ENCODE measurements at places on chromosomes 11 and 22.

DNA sequence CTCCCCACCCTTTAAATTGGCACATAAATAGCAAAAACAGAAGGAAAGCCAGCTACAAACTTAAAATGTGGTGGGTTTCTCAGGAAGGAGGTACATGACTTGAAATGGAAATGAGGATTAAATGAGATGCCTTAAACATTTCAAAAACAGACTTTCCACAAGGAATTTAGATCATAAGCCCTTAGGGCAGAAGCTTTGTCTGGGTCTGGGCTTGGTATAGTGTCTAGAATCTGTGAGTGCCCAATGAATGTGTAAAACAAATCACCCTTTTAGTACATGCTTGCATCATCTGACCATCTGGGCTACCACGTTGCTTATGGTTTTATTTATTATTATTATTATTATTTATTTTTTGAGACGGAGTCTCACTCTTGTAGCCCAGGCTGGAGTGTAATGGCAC lies 37.1 kb upstream of the CREB3L1 start:
- no peak for DNase-seq

DNA sequence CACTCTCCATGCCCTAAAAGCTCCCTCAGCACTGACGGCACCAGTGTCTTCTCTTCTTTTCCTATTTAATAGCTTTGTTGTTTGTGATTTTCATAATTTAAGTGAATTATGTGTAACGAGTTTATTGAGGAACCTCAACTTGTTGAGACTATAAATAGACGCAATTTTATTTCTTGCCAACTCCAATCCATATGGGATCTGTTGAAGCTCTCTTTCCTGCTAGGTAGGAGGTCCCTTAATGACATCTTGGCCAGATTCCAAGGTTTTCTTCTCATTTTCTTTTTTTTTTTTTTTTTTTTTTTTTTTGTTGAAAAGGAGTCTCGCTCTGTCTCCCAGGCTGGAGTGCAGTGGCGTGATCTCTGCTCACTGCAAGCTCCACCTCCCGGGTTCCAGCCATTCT lies 14.2 kb downstream of the RTL6 start:
- DNase-seq, result no peak

DNA sequence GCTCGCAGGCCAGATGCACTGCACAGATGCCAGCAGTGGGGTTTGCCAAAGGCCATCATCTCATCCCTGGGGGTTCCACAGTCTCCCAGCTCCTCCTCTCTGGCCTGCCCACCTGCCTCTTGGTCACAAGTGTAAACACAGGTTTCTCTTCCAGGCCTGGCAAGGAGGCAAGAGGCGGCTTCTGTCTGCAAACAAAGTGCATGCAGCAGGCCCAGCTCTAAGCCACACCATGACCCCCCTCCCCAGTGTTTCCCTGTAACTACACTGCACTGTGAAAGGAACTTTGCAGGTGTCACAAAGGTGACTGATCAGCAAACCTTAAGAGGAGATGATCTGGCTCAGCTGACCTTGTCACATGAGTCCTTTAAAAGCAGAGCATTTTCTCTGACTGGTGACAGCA lies 26.2 kb upstream of the SHISAL1 start:
- DNase-seq, result no peak

DNA sequence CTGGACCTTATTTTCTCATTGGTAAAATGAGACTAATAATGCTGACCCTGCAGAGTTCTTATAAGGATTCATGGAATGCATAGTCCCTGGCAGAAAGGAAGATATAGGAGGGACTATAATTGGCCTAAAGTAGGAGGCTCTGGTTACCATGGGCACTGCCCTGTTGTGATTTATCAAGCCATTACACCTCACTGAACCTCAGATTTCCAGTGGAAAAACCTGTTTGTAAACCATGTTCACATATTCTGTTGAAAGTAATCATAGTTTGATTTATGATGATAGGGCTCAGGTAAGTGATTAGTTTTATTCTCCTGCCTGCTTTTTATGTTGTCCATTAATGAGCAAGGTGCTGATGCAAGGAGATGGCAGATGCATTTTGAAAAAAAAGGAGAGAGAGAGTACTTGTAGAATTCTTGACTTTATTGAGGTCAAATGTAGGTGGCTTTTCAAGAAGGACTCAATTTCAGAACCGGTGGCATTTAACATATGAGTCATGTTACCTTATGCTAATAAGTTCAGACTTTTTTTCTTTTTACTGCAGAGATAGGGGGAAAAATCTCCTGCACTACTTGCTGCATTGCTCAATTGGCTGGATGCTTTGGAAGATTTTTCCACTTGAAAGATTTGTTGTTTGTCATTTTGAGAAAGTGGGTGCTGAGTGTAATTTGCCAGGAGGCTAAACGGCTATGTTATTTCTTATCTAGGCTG lies 14.6 kb downstream of the NF2 start:
- no peak for DNase-seq

GRCh38 chr11:22454461-22455090 lies 116.4 kb downstream of the SLC17A6 start:
- no peak for DNase-seq

DNA sequence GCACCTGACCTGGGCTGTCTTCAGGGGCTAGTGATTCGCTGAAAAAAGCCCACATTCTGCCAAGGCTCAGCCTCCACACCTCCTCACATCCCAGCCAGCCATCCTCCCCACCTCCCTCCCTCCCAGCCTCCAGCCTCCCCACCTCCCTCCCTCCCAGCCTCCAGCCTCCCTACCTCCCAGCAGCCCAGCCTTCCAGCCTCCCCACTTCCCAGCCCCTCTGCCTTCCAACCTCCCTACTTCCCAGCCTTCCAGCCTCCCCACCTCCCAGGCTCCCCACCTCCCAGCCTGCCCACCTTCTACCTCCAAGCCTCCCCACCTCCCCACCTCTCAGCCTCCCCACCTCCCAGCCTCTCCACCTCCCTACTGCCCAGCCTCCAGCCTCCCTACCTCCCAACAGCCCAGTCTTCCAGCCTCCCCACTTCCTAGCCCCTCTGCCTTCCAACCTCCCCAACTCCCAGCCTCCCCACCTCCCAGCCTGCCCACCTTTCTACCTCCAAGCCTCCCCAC lies 33.7 kb upstream of the TH start:
- DNase-seq, result no peak

DNA sequence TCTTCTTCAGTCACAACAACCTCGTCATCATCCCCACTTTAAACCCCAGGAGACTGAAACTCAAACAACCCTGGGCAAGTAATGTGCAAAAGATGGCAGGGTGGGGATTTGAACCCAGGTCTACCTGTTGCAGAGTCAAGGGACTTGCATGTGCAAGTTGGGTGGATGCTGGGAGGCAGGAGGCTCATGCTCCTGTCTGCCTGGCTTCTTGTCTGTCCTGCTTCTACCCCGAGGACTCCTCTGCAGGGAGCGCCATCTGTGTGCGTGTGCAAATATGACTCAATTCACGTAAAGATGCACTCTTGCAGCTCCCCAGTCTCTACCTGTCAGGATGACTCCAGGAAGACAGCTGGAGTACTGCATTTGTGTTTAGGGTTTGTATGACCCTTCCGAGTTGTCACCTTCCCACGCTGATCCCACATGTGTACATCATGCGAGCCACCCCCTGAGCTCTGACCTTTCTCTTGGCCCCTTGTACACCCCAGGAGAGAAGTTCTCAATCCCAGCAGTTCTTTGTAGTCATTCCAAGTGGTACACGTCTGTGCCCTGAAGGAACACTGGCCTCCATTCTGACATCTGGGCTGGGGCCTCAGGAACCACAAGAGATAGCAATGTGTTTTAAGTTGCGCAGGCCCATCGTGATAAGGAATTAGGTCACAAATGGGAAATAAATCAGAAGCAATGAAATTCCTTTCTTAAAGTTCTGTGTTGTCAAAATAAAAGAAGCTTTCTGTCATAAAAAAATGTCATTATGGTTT lies 95.7 kb downstream of the CWC15 start:
- no peak for DNase-seq

- no peak for DNase-seq
Measured at GRCh38 chr22:28802595-28803123, 2.3 kb upstream of the XBP1 start.

- no peak for DNase-seq
Measured at GRCh38 chr22:31447337-31447736, 42.3 kb downstream of the EIF4ENIF1 start.

Data from HS-27A (cell line).